ENCODE measurements at places on chromosomes 7 and 10.

DNA sequence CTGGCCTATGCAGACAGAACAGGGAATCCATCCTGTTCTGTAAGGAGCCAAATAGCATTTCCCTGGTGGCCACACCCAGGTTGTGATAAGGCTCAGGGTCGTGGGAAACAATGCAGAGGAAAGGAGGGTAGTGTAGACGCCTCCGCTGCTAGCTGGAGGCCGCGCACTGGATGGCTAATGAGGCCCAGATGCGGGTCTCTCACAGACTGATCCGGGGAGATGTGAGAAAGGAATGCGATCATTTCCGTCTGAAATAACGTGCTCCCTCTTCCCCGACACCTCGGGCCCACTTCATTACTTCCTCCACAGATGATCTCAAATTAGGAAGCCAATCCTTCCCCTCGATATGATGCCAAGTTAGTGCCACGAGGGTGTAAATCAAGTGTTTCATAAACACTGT, 203.3 kb downstream of the TAX1BP1 start:
- no peak for DNase-seq

DNA sequence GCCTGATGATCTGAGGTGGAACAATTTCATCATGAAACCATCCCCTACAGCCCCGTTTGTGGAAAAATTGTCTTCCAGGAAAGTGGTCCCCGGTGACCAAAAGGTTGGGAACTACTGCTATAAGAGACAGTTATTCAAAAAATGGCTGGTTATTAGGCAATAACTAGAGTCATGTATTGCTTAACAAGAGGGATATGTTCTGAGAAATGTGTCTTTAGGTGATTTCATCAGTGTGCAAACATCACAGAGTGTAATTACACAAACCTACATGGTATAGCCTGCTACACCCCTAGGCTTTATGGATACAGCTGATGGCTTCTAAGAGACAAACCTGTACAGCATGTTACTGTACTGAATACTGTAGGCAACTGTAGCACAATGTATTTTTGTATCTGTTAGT, 71.3 kb upstream of the CSTF2T start:
- DNase-seq: no peak

GRCh38 chr10:103111031-103111917, 81.8 kb downstream of the NT5C2 start:
- no peak for DNase-seq

- DNase-seq: no peak
Observed at GRCh38 chr7:50278120-50278519, 26.4 kb upstream of the IKZF1 start.

DNA sequence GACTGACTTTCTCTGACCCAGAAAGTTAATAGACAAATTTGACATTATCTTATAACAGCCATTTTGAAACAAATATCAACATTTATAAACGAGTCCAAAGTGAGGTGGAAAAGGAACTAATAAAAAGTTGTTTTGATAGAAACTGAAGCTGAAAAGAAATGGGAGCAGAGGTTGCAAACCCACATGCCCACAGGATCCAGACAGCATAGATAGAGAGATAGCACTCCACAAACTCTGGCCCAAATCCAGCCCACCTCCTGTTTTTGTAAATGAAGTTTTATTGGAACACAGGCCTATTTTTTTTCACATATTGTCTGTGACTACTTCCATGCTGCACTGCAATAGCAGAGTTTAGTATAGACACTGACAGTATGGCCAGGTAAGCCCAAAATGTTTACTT, 171.9 kb downstream of the PRKG1 start:
- no peak for DNase-seq

DNA sequence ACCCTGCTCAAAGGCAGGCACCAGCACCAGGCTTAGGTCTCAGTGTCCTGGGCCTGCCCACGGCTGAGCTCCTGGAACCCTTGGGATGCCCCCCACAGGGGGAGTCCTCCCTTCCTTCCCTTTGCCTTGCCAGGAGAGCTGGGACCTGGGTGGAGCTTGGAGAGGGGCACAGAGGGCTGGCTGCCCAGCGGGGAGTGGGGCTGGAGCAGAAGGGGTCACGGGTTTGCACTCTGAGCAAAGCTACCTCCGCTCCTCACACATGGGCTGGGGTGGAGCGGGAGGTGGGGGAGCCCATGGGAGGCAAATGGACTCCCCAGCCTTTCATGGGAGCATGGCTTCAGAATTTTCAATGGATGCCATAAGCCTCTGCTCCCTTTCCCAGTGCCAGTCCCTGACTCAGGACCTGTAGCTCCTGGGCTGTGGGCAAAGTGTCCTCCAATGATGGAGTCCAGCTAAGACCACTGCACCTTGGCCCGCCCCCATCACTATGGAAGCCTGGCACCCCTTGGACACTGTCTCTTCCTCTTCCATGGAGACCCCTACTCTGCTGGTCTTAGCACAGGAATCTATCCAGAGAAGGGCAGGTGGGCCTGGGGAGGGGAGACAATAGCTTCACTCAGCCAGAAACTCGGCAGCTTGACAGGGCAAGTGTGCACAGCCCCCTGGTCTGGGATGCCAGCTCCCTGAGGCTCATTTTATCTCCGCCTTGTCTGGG, 39.9 kb downstream of the LDB3 start:
- no peak for DNase-seq

DNA sequence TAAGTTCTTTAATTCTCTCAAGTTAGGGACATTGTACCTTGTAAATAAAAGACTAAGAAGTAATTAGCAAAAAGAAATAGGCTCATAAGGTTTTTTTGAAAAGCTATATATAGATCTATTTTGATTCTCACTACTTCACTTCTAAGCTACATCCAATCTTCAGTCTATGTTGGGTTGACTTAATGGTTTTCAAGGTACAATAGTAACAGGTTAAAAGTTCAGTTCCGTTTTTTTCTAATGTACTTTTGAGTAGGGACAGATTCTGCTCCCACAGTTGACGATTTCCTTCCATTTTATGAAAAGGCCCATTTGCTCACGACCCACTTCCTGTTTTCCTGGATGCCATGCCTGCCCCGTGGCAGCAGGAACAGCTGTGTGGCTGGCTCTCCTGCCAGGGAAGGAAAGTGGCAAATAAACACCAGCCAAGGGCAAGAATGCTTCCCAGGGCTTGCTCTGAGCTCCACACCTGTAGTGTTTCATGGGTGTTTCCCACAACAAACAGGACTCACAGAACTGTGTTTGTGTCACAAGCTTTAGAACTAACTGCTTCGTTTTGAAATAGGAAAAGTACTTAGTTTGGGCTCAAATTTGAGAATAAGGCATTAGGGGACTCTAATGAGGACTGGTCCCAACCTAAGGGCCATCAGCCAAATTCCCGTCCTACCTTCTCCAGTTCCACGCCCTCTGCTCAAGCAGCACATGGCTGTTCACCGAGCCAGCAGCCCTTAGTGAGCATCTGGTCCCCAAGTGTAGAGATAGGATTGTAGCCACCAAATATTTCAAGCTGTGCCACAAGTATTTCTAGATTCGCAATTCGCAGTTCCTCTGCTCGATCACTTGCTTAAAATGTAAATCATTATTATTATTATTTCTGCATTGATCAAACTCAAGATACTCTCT, 240.7 kb downstream of the COBL start:
- no peak for DNase-seq

DNA sequence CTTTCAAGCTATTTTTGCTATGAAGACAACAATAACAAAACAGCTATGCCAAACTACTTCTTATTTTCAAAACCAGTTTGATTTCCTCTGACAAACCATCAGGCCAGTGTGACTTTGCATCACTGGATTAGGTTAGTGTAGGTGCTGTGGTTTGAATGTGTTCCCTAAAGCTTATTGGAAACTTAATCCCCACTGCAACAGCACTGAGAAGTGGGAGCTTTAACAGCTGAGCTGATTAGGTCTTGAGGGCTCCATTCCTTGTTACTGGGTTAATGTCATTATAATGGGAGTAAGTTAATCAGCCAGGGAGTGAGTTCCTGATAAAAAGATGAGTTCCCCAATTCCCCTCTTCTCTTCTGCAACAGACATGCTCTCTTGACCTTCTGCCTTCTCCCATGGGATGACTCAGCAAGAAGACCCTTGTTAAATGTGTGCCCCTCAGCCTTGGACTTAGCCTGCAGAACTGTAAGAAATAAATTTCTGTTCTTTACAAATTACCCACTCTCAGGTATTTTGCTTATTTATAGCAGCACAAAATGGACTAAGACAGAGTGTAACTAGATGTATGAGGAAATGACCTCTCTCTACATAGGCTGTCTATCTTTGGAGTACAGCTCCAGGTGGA, 186.8 kb downstream of the CTTNBP2 start:
- peak; percentile 82 for DNase-seq

DNA sequence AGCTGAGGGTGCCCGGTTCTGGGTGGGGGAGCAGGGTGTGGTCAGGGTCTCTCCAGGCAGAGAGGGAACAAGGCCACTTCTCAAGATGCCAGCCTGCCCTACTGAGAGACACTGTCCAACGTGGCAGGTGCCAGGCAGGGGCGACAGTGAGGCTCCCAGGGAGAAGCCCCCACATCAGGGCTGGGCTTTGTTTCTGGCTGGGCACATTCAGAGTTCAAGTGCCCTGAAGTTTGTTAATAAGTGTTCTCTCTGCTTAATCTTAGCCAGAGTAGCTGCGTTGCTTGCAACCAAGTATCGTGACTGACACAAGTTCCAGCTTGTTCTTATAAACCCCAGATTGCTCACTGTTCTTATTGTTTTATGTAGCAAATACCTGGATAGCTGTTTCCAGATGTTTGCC, 21.8 kb downstream of the FOXL3 start:
- no peak for DNase-seq

DNA sequence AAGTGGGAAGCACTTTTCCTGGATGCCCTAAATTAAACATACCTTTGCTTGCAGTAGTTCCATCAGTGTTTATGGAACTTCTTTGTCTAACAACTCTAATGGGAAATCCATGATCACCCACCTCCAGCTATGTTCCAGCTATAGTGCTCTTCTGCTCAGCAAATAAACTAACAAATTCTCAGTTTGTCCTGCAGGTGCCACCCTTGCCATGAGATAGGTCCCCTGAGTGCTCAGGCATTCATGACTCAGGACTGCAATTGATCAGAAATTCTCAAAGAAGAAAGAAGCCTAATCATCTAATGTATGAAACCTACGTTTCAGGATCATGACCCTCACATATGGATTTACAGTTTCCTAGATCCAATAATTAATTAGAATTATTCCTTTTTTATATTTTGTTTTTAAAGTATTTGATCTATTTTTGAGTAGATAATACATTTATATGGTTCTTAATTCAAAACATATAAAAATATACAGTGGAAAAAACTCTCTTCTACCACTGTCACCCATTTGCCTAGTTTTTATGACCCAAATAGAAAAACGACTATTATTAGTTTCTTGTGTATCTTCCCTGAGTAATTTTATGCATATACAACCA, 48.7 kb upstream of the DYNC1I1 start:
- DNase-seq: peak; percentile 17

DNA sequence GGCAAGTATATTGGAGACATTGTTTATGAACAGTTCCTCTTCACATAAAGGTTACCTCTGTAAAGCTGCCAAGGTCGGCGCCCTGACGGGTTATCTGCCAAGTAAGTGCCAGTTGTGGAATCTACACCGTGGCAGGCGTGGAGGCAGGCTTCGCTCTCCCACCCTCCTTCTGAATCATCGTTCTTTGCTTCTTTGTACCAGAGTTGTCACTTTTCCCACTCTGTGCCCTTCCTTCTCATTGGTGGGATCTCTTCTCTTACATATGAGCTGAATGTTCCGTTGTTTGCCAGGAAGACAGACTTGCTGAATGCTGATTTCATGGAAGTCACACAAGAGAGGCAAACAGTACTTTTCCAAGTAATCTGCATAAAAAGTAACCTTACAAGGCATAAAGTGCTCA, 40.6 kb upstream of the PTPRZ1 start:
- no peak for DNase-seq

DNA sequence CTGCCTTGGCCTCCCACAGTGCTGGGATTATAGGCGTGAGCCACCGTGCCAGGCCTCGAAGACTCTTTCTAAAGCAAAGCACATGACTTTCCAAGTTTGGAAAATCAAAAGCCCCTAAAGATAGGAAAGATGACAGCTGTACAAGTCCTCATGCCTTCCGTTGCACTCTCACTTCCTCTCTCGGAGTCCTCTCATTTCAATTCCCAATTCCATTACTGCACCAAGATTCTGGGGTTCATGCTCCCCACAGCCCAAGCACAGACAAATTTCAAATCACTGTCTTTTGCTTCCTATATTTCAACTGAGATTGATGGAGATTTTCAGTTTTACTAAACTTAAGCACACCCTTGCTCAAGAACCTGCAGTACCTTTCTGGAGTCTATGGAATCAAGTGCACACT, 10.9 kb upstream of the PLAU start:
- DNase-seq: no peak

- no peak for DNase-seq
Observed at GRCh38 chr10:14527134-14527844, 196.6 kb upstream of the FRMD4A start.

DNA sequence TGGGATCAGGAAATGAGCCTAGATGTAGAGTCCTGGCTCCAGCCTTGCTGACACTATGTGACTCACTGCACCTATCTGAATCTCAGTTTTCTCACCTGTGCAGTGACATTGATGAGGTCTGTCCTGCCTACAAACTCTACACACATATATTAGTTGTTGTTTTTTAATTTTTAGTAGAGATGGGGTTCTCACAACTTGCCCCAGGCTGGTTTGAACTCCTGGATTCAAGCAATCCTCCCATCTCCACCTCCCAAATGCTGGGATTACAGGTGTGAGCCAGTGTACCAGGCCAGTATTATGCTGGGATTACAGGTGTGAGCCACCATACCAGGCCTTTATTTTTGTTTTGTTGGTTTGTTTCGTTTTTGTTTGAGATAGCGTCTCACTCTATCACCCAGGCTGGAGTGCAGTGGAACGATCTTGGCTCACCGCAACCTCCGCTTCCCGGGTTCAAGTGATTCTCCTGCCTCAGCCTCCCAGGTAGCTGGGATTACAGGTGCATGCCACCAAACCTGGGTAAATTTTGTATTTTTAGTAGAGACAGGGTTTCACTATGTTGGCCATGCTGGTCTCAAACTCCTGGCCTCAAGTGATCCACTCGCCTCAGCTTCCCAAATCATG, 11.8 kb upstream of the DDIT4 start:
- DNase-seq: no peak

DNA sequence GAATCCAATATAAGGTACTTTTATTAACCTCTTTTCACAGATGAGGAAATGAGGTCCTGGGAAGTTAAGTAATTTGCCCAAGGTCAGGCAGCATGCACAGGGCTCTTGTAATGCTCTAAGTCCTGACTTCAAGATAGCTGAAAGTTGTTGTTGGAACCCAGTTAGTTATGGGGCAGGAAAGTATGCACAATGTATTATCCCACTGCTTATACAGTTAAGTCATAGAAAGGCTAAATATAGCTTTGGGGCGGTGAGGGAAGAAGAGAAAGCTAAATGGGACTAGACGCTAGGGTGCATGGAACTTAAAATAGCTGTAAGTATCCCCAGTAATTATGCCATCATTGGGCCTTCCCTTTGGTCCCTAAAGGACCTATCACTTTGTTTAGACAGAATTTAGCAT, 9.2 kb downstream of the GLCCI1 start:
- no peak for DNase-seq

DNA sequence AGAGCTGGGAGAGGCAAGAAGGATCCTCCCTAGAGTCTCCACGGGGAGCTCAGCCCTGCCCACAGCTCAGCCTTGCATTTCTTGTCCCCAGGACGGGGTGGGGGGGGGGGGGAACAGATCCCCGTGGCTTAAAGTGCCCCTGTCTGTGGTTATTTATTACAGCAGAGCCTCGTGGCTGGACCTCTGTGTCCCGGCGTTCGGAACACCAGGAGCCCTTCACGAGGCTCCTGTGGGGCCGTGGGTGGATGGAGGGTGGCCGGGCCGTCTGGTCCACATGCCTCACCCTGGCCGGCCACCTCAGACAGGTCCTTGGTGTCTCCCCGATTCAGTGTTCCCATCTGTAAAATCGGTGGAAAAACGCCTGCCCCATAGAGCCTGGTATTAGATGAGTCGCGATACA, 37.9 kb downstream of the FAM20C start:
- DNase-seq: no peak

GRCh38 chr7:132508724-132509353, 67.4 kb downstream of the PLXNA4 start:
- no peak for DNase-seq

Measured in retinal pigment epithelial cell (primary cell).